Neural progenitor cell (in vitro differentiated cells): ENCODE measurements at places on chromosomes 7 and 10. TPM values are rescaled to one million over a fixed set of nuclear protein-coding genes. Genes with fewer than 3 reads are reported as not detected.

The CFAP69 gene
- total RNA-seq: 2.2 and 4.8 TPM in 2 replicates

The NXPH1 gene
- 0.71 TPM in 1 of 2 replicates, not detected in the other for total RNA-seq

The AKAP9 gene
- total RNA-seq: 68.6 and 93.4 TPM in 2 replicates

The NSUN6 gene
- 20.3 and 21.9 TPM in 2 replicates for total RNA-seq

The TLX1 gene
- not detected in 2 replicates for total RNA-seq

The NEUROG3 gene
- not detected in 2 replicates for total RNA-seq

The SLC26A3 gene
- not detected in 2 replicates for total RNA-seq

The SPDYE9 gene
- total RNA-seq: not detected in 2 replicates

The LIPJ gene
- total RNA-seq: 0.06 and 0.39 TPM in 2 replicates

The OR13A1 gene
- 0.93 and 1.5 TPM in 2 replicates for total RNA-seq

The DENND10 gene
- total RNA-seq: 93.0 and 112 TPM in 2 replicates

The ZNF853 gene
- total RNA-seq: 6.2 and 8.2 TPM in 2 replicates
